ENCODE measurements at places on chromosomes 2 and 18.

- no peak for DNase-seq
Observed at GRCh38 chr2:45833968-45834344, 182.5 kb downstream of the PRKCE start.

GRCh38 chr18:62196079-62196478, 9.0 kb downstream of the RELCH start:
- DNase-seq = no peak

DNA sequence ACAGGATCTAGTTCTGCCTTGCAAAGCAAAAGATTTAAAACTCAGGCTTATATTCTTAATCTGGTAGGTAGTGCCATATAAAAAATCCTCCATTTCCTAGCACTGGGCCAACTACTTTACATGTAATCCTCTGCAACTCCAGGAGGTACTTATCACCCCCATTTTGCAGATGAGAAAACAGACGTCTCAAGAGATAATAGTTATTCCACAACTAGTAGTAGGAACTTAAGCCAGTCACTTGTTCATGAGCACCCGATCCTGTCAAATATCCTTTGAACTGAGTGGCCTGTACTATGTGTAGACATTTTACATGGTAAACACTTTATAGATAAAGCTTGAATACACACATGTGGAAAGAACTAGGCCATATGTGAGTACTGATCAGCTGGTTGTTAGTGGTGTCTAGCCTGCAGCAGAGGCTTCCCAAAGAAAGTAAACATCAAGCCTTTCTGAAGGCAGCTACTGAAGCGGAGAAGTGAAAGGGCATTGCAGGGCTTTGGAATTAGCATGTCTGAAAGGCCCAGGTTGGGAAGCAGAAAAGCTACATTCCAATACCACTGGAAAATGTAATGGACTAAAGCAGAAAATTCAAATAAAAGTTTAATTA, 48.0 kb downstream of the NAB1 start:
- DNase-seq = no peak

GRCh38 chr2:20257411-20257810, 32.5 kb upstream of the SDC1 start:
- no peak for DNase-seq

GRCh38 chr18:68721681-68722583, 7.0 kb upstream of the TMX3 start:
- no peak for DNase-seq

DNA sequence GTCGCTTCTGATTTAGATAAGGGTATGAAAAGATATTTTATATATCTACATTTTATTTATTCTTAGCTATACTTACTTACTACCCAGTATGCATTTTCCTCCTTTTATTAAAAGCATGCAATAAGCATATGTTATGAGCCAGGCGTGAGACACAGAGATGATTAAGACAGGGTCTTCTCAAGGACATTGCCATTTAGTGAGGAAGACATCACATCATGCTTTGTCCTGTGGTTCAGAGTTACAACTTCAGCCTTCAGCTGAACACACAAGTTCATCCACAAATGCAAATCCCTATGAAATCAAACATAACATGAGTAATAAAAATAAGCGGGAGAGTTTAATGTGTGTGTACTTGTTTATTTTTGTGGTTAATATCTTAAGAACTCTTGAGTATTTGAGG, 30.2 kb downstream of the GRHL1 start:
- no peak for DNase-seq

DNA sequence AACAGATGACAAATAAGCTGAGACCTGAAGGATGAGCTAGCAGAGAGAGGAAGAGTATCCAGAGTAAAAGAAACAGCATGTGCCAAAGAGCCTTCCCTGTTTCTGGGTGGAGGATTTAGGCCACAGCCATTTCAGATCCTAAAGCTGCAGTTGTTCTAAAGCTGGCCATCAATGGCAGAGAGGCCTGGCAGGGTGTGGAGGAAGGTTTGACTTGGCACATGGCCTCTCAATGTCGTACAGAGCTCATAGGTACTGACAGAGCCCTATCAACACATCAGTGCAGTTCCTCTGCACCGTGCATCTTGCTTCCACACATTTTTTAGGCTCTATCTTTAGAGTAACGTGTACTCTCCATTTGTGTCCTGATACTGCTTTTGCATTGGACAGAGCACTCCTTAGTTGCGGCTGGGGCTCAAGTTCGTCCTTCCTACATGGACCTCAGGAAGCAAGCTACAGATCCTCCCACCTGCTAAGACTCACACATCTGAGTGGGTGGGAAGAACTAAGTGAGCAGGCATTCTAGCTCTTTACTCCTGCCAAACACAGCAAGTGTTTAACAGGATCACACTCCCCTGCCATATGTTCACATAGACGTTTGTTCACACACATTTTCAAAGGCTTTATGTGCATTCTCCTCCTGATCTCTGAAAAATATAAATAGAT, 3.0 kb upstream of the CHMP3 start:
- DNase-seq = no peak
